ENCODE measurements at places on chromosomes 6 and 20.

DNA sequence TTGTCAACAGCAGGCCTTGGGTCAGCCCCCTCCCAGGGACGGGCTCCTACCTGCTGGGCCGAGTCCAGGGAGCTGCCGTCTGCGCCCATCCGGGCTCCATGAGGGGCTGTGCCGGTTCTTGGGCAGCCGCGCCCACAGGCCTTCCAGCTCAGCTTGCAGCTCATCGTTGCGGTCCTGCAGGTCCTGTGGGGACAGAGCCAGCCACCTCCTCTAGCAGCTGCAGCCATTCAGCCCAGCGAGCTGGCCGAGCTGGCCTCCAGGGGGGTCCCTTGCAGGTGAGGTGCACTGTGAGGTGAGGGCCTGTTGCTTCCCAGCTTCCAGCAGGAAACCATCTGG, 74.4 kb downstream of the GINS1 start:
- DNase-seq = no peak

- no peak for DNase-seq
Measured at GRCh38 chr6:4928426-4928825, 75.4 kb downstream of the RPP40 start.

GRCh38 chr6:156508923-156509322, 268.3 kb upstream of the ARID1B start:
- no peak for DNase-seq

GRCh38 chr6:151175662-151176445, 63.9 kb upstream of the AKAP12 start:
- DNase-seq = no peak

DNA sequence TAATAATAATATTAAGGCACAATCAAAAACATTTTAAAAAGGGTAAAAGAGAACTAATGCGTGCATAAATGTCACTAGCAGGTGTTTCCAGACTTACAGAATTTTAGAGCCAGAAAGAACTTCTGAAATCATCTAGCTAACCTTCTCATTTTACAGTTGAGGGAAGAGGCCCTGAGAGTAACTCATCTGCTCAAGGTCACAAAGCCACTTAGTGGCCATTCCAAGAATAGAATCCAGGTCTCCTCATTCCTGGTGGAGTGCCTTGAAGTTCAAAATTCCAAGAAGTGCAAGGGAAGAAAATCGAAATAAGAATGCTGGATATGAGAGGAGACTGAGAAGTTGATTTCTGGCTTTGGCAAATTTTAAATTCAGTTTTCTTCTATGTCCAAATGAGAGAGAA, 3.2 kb upstream of the KIAA0408 start:
- DNase-seq = no peak

DNA sequence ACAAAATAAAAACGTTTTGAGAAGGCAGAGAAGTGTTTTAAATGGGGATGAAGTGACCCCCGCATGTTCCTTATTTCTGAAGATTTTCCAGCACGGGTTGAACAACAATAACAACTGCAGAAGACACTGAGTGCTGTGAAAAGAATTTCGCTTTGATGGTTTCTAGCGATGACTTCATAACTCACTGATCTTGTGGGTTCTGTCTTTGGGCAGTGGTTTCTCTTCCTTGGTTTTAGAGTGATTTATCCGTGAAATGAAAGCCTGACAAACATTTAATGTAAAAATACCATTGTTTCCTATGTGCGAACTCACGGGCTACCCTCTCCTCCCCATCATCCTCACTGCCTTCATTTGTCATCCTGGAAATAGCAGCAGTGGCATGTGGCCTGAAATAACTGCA, 793.9 kb downstream of the QKI start:
- no peak for DNase-seq

- no peak for DNase-seq
Measured at GRCh38 chr6:63790334-63790733, 154.7 kb downstream of the PHF3 start.

DNA sequence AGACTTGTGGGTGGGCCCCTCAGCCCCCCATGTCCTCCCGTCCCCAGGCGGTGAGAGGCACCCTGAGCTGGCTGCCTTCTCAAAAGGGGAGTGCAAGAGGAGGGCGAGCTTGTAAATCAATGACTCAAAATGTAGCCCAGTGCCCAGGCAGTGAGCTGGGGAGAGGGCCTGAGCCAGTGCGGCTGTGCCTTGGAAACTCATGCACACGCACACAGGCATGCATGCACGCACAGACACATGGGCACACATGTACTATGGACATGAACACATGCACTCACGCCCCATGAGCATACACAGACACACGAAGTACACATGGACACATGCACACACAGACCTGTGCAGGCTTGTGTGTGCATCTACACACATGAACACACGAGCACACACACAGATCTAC, 133.5 kb downstream of the TAF4 start:
- no peak for DNase-seq

DNA sequence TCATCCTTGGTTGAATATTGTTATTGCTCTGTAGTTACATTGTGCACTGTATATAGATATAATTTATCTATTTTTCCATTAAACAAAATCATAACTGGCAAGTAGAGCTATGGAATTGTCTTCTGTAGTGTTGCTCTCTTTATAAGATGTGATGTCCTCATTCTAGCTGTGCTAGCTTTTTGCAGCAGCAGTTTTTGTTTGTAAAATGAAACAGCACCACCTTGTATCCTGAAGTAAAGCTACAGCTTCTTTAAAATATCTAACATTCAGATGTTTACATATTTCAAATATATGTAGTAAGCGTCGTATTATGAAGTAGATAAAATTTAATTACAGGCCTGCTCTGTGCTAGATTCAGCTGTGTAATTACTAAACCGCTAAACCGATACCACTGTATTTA, 328.8 kb upstream of the MANEA start:
- DNase-seq = no peak

DNA sequence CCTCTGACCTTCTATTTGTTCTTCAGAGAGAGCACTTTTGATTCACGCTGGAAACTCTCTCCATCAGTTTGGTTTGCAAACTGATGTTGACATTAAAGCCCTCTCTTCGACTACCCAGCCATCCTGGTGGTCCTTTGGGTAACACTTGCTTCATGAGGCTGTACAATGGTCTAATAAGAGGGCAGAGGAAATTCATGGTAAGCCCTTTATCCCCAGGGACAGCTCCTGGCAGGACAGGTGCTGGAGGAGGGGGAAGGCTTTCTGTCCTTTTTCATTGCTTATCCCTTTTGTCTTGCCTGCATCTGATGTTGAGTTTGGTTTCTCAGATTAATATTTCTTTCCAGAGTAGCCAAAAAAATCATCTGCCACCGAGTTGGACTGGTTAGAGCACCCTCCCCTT, 52.1 kb upstream of the CD93 start:
- no peak for DNase-seq

GRCh38 chr6:167840160-167840525, 13.4 kb downstream of the AFDN start:
- DNase-seq = no peak

DNA sequence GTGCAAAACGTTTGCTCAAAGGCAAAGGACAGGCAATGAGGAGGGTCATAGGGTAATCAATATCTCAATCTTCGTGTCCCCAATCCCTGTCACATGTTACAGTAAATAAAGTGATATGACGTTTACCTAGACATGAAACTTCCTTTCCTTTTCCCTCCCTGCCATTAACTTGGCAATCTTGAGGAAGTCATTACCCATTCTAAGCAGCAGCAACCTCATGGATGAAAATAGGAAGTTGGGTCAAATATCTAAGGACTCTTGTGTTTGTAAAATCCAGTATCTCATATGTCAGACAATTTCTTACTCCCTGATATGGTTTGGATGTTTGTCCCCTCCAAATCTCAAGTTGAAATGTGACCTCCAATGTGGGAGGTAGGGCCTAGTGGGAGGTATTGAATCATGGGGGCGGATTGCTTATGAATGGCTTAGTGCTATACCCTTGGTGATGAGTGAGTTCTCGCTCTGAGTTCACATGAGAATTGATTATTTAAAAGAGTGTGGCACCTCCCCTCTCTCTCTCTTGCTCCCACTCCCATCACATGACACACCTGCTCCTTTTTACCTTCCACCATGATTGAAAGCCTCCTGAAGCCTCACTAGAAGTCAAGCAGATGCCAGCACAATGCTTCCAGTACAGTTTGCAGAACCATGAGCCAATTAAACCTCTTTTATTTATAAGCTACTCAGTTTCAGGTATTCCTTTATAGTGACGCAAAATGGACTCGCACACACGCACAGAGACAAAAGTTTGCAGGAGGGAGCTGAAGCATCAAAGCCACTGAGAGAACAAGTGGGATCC, 545.9 kb upstream of the JARID2 start:
- DNase-seq = no peak

GRCh38 chr6:81263531-81264168, 488.8 kb downstream of the TENT5A start:
- DNase-seq = no peak

GRCh38 chr20:49824206-49824605, 11.6 kb downstream of the SLC9A8 start:
- peak; percentile 31 for DNase-seq

GRCh38 chr20:57588596-57588995, 27.7 kb downstream of the PCK1 start:
- no peak for DNase-seq

GRCh38 chr6:136226027-136226673, 24.0 kb downstream of the MTFR2 start:
- no peak for DNase-seq

DNA sequence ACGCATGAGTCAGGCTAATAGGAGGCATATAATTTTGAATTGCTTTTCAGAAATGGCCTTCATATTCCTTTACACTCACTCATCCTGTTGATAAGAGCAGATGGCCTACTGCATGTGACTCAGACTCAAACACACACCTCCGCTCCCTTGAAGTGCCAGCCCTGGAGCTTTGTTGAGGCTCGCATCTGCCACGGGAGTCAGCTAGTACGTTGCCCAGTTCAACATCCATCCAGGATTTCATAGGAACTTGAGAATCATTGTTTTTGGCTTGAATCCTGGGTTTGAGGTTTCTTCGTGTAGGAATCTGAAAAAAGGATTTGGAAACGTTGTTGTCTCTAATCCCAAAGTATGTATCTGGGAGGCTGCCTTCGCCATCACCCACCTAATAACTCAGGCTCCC, 87.4 kb upstream of the JAG1 start:
- DNase-seq = no peak

GRCh38 chr6:25942561-25943147, 12.2 kb upstream of the SLC17A2 start:
- no peak for DNase-seq

DNA sequence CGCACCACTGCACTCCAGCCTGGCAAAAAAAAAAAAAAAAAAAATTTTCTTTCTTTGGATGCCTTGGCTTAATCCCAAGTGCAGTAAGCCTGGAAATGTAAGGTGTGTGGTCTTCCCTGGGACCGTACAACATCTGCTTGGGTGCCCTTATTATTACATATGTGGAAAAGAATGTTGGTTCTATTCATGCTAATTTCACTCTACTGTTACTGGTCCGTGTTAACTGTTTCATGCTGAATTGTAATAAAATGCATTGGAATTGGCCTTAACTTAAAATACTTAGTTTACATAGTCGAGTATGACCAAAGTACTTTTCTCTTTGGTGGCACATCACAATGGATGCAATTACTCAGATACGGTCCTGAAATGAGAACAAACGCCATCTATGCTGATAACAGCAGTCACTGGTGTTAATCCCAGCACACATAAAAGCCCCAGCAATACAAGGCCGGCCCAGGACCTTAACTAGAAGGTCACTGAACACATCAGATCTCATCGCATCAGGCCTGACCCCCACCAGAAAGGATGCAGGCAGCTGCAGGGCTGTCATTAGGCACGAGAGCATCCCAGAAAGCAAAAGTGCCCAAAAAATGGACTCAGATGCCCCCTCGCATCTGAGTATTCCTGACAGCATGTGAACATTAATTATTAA, 1.2 kb downstream of the SERPINB6 start:
- DNase-seq = no peak
